ENCODE measurements at places on chromosomes 13 and 19.
A peak's percentile ranks its signal among the peaks of the same experiment; 100 is the strongest.

DNA sequence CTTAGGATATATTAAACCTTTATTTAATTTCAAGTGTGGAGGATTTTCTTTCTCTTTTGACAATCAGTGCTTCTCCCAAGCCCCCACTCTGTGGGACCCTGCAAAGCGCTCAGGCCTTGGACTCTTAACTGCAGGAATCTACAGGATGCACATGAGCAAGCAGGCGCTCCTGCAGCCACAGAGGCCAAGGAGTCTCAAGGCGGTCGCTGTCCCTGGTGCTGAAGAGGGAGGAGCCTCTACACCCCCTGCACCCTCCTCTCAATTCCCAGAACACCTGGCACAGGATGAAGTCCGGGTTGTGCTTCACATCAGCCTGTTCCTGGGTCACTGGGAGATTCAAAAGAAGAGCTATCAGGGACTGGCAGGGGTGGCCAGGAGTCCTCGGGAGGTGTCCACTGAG, 13.5 kb downstream of the OR10H4 start:
- DNase-seq: no peak

DNA sequence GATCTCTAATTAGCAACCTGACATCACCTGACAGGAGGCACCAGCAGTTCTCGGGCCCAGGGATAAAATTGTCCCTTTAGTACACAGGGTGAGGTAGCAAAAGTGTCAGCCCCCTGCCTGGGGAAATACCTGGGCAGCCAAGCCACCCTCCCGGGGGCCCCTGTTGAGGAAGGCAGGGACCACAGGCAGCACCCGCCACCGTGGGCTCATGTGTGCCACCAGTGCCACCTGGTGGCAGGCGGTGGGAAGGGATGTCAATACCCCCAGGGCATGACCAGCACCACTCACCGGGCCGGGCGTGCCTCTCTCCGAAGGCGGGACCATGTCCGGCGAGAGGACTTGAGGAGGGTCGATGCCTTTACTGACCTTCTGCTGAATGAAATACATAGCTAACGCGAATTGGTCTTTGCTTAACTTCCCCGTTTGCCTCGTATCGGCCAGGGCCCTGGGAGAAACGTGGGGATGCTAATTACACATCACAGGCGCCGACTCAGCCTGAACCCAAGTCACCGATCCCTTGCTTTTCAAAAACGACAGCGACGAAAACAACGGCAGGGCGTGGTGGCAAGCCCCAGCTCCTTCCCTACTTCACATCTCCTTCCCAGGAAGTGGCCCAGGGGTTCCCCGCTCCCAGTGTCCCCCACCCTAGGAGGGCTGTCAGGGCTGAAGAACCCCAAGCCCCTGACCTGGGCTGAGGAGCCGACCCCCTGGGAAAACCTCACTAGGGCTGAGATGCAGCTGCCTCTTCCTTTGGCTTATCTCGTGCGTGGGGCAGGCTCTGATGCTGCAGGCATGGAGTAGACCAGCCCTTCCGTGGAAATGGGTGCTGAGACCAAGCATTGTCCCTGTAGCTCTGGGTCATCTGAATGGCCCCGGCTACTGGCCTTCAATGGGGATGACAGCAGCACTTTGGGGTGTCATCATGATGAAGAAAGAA, 53.8 kb downstream of the EPS15L1 start:
- peak; percentile 69 for DNase-seq

GRCh38 chr13:20475927-20476691, 49.5 kb downstream of the CRYL1 start:
- peak; percentile 55 for DNase-seq

DNA sequence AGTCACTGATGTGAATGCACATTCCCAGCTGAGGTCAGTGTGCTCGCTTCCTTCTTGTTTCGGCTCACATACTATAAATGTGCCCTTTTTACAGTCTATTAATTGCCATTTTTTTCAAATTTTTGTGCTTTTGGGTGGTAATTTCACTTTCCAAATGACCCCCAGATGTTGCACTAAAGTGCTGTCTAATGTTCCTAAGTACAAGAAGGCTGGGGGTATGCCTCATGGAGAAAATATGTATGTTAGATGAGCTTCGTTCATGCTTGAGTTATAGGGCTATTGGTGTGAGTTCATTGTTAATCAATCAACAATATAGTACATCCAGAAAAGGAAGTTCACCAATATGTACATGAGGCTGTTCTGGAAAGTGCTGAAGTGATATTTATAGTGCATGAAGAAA, 84.7 kb downstream of the KL start:
- DNase-seq: no peak

- no peak for DNase-seq
Measured at GRCh38 chr13:113989585-113990300, 15.9 kb upstream of the C13orf46 start.

DNA sequence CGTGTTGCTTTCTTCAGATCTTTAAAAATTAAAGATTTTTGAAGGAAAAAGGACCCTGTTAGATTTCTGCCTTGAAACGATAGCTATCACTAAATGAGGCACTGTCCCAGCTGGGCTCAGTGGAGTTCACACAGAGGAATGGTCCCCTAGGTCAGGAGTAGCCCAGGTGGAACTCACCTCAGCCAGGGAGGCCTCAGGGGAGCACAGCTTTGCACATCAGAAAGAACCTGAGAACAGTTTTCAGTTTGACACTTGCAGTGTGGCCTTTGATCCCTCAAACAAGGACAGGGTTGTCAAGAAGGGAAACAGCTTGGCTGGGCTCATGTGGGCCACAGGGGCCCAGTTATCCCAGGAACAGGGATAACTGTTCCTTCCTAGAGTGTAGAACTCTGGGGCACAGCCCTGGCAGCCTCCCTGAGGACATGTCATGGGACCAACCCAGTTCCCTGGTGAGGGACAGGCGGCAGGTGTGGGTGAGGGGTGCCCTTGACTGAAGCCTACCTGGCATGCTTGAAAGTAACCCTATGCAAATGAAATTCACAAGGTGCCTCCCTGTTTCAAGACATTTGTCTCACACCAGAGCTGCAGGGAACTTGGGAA, 59.4 kb downstream of the CHST8 start:
- DNase-seq: no peak

DNA sequence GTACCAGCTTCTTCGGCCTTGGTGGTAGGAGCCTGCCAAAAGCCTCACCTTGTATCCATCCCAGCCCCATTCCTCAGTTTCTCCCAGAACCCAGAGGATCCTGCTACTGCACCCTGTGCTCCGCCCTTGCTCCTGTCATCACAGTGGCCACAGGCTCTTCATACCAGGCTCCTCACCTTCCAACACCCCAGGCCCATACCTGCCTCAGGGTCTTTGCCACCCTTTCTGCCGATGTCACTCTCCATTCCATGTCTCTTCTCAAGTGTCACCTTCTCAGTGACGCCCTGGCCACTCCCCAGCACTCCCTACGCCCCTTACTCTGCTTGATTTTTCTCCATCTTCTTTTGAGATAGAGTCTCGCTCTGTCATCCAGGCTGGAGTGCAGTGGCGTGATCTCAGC, 2.0 kb upstream of the SRRM5 start:
- no peak for DNase-seq

- no peak for DNase-seq
Measured at GRCh38 chr13:34749046-34749445, 193.0 kb upstream of the NBEA start.

DNA sequence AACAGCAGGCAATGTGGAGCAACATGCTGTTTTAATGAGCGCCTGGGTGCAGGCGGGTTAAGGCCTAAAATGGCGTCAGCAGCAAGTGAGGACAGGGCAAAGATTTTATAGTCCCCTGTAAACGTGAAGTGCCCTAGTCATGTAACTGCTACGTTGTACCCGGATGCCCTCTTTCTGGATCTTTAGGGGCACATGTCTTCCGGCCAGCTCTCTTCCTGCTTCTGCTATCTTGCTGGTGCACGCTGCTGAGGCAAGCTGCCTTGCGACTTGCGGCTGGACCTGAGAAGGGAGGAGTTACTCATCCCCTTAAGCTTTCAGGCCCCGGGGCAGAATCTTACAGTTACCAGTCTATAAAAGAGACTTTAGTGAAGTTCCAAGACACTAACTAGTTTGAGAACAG, 303.6 kb upstream of the DACH1 start:
- DNase-seq: no peak

GRCh38 chr13:29421118-29421517, 174.4 kb downstream of the SLC7A1 start:
- no peak for DNase-seq
